ENCODE measurements at places on chromosomes 1 and 21.

GRCh38 chr21:20023193-20023592, 975.0 kb upstream of the NCAM2 start:
- no peak for DNase-seq

GRCh38 chr1:86335916-86336315, 60.2 kb downstream of the ODF2L start:
- DNase-seq = no peak

- DNase-seq = no peak
These were observed 25.7 kb downstream of the ERG start for GRCh38 chr21:38472412-38473108.

- no peak for DNase-seq
These were observed 5.6 kb upstream of the RGS4 start for GRCh38 chr1:163063610-163064009.

- DNase-seq = no peak
These were observed 8.1 kb upstream of the C1QTNF12 start for GRCh38 chr1:1254667-1254998.

GRCh38 chr1:75539230-75540116, 71.4 kb downstream of the SLC44A5 start:
- no peak for DNase-seq

DNA sequence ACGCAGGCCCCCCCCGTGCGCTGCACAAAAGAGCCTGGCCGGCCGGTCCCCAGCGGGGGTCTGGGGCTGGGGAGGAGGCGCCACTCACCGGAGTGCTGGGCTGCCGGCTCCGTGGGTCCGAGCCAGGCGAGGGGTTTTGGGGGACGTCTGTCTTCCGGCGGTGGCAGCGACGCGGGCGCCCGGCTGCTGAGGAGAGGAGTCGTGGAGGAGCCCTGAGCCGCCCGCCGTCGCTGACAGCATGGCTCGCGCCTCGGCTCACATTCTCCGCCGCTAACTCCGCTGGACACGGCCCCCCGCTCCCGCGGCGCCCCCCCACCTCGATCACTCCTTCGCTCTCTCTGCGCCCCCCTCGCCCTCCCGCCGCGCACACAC, 649 bp downstream of the AHDC1 start:
- no peak for DNase-seq

DNA sequence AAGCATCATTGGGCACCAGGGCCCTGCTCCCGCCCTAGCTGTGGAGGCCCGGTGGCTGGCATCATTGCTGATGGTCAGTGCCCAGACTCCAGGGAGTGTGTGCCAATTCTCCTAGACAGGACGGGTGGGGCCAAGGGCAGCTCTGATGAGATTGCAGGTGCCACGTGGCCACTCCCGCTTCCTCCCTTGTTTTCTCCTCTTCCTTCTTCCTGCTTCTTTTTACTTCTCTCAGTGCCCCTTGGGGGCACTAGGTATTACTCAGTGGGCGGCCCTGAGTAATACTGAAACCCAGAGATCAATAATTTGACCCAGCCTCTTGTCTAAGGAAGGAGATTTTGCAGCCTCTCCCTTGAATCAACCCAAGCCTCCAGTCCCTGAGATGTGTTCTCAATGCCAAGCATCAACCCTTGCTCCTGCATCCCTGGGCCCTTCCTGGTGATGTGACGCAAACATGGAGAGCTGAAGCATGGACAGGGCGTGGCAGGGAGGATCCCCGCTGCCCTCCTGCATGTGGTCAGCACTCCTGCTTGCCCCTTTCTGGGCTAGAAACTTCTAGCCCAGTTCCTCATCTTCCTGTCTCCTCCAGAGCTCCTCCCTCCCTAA, 32.4 kb downstream of the CDK18 start:
- no peak for DNase-seq

GRCh38 chr1:46011121-46011695, 121.2 kb downstream of the PIK3R3 start:
- DNase-seq = no peak

GRCh38 chr21:34186109-34186719, 112.8 kb downstream of the MRPS6 start:
- DNase-seq = no peak

- no peak for DNase-seq
These were observed 63.8 kb upstream of the RAVER2 start for GRCh38 chr1:64681043-64681442.

DNA sequence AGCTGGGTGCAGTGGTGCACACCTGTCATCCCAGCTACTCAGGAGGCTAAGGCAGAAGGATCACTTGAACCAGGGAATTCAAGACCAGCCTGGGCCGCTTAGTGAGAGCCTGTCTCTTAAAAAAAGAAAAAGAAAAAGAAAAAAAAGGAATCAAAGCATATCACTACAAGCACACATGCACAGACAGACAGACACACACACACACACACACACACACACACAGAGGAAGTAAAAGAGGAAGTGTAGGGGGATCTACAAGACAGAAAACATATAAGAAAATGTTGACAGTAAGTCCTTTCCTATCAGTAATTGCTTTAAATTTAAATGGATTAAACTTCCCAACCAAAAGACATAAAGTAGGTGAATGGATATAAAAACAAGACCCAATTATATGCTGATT, 180.3 kb downstream of the FAF1 start:
- DNase-seq = no peak

DNA sequence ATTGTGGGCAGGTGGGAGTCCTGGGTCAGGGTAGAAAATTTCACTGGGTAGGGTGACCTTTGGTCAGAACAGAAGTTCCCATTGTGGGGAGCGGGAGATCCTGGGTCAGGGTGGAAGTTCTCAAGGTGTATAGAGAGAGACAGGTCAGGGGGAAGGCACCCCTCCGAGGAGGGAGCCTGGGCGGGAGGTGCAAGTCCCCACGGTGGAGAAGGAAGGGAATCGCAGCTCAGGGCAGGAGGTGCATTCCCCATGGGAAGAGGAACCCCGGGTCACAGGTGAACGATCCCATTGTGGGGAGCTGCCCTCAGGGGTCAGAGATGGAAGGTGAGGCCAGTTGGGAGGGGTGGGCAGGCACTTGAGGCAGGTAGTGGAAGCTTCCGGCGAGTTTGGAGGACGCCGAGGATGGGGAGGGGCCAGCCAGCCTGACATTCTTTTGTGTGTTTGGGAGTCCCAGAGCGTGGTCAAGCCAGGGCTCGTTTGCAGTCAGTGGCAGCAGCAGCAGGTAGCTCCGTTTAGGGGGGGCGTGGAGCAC, 637 bp downstream of the LYPLA2 start:
- no peak for DNase-seq

DNA sequence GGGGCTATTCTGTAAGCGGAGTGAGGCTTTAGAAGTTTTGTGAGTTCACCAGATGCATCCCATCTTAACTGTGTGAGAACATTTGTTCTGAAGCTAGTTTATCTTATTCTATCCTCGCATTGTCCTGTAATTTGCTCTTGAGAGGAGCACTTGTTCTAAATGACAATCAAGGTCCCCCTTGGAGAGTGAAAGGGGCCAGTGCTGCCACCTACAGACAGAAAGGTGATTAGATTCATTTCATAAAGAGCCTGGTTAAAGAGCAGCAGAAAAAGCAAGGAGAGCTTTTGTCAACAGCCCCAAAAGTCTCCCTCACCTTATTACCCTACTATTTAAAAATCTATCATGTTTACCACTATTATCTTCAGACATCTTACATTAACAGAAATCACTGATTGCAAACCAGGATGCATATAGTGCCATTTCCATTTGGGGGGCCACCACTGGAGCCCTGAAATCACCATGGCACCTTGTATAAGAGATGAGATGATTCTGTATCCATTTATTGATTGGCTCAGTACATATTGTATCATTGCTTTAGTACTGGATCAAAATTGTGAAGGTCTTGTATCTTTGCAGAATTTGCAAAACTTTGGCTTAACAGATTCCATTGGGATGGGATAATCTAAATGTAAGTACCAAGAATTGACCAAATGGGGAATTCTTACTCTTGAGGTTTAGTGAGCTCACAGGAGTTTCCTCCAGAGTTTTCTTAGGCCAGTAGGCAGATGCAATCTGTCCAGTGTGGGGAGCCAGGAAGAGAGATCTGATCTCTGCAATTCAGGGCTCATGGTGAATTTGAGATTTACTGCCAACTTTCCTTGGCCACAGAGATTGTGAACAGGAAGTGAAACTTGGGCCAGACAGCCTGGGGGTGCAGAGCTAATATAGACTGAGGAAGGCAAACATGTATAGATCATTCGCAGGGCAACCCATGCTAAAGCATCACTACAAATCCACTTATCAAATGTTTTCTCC, 64.3 kb upstream of the TRABD2B start:
- DNase-seq = no peak

GRCh38 chr1:155064111-155064831, 731 bp downstream of the EFNA4 start:
- DNase-seq = no peak

- DNase-seq = no peak
These were observed at the start of gene TMEM269 for GRCh38 chr1:42784946-42785693. TMEM269 (plus strand) TSS chr1:42784991; CDS start chr1:42789894, 4,903 bp downstream.

GRCh38 chr1:14733048-14733778, 134.7 kb downstream of the KAZN start:
- DNase-seq = no peak

GRCh38 chr1:58345215-58346035, 201.1 kb downstream of the OMA1 start:
- no peak for DNase-seq

DNA sequence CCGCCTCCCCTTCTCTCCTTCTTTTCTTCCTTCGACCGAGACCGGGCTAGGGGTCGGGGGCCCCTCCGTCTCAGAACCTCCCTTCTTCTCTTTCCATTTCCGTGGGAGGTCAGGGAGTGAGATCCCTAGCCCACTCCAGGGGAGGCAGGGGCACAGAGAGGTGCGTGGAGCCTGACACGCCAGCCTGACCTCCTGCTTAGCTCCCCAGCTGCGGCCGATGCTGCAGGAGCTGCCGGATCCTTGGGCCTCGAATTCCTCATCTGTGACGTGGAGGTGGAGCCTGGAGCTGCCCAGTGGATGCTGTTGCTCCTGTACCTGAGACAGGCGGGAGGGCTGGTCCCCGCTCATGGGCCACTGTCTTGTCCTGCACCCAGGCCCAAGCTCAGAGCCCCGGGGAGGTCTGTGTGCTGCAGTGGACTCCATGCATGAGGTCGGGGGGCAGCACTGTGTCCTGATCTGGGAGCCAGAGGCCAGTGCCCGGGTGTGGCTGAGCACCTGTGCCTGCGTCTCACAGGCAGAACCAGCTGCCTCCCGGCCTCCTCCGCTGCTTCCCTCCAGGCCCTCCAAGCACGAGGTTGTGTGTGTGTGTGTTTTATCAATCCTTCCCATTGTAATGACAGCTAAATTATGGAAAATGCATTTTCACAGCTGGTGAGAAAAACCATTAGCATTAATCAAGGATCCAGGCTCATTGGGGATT, 55.3 kb upstream of the TTC34 start:
- no peak for DNase-seq

DNA sequence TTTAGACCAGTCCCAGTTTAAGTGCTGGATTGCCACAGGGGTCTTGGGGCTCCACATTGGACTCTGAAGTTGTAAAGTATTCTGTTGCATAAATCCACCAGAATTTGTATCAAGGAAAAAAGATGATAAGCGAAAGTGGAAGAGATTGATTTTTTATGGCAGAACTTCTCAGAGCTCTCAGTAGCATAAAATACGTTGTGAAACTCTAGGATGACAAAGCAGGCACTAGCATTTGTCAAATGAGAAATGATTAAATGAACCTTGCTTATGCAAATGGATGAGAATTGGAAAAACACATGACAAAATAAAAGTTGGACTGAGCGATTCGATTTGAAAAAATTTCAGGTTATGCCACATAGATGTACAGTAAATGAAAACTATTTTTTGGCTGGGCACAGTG, 253.8 kb upstream of the RAB4A start:
- DNase-seq = no peak

GRCh38 chr1:205922806-205923205, 20.4 kb downstream of the SLC26A9 start:
- no peak for DNase-seq

DNA sequence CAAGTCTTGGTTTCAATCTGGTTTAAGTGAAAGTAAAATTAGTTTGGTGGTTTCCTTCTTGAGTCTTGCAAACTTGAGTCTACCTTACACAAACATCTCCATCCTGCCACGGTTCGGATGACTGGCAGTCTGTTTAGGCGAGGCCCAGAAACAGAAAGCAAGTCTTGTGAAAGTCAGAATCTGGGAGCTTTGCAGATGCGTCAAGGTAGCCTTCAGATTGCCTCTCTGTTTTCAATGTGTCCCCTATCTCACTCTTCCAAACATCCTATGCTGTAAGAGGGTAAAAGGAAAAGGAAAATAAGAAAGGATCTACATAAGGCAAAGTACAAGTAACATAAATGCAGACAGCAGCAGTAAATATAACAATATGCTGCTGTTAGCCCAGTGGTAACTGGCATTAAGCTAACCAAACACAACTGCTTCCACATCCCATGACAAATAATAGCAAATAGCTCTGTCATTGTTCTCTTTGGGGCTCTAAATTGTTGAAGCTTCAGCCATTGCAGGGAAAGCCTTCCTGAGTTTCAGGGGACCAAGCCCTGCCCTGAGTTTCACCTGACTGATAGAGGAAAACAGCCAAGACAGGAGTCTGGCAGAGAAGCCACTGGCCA, 26.2 kb upstream of the C1orf105 start:
- no peak for DNase-seq

GRCh38 chr1:48228156-48228555, 5.6 kb downstream of the SLC5A9 start:
- no peak for DNase-seq

DNA sequence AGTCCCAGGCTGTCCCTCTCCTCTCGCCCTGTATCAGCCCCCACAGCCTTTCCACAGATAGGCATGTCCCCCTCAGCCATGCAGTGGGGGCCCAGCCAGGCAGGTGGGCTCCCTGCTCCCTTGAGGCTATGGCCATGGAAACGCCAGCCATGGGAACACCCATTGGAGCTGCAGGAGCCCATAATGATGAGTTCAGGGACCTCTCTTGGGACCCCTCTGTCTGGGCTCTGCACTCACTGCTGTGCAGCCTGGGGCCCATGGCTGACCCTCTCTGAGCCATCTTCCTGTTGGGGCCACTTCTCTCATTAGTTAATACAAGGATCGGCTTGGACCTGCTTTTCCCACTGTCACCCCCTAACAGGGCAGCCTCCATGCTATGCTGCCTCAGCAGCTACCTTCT, 33.2 kb downstream of the WNT3A start:
- DNase-seq = no peak

DNA sequence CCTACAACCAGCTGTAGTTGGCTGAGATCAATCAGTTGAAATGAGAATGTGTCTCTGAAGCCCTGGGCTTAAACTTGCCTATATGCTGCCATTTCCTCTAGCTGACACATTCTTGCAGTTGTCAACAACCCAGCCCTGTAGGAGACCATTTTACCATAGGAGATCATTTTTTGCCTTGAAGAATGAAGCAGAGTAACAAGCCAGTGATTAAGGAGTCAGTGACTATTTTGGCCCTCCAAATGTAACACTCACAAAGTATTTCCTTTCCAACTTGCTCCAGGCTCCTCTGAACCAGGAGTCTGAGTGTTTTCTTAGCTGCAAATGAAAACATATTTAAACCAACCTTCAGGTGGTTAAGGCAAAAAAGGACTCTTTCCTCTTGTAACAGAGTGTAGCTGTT, 183.5 kb downstream of the ZZZ3 start:
- DNase-seq = no peak

DNA sequence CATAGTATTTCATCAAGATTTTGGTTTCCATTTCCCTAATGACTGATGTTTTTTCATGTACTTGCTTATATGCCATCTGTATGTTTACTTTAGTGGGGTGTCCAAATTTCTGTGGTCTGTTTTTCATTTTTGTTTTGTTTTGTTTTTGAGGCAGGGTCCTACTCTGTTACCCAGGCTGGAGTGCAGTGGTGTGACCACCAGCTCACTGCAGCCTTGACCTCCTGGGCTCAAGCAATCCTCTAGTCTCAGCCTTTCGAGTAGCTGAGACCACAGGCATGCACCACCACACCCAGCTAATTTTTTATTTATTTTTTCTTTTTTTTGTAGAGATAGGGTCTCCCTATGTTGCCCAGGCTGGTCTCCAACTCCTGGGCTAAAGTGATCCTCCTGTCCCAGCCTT, 378.0 kb upstream of the VAMP3 start:
- no peak for DNase-seq

Measured in HS-5 (cell line).